ENCODE measurements at places on chromosomes 3 and 15.

- DNase-seq, result no peak
These were observed 8.2 kb downstream of the COPG1 start for GRCh38 chr3:129257609-129258008.

GRCh38 chr3:13332158-13332557 lies 88.0 kb downstream of the NUP210 start:
- DNase-seq, result no peak

- DNase-seq, result no peak
These were observed 126.7 kb downstream of the MYLK start for GRCh38 chr3:123757281-123757940.

DNA sequence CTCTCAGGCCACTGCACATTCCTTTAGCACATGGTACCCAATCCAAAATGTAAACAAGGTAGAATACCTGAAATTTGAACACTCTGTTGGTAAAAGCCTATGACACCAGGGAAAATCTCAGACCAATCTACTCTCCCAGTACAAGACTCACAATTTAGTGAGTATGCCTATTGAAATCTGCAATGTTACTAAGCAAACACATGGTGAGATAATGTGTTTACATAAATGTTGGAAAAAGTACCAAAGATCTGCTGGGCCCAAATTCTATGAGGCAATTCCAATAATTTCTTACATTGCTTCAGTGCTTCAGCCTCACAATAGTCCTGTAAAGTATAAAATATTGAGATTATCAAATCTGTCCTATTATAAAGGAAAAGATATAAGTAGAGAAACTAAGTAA lies 536.1 kb downstream of the PYDC2 start:
- no peak for DNase-seq

DNA sequence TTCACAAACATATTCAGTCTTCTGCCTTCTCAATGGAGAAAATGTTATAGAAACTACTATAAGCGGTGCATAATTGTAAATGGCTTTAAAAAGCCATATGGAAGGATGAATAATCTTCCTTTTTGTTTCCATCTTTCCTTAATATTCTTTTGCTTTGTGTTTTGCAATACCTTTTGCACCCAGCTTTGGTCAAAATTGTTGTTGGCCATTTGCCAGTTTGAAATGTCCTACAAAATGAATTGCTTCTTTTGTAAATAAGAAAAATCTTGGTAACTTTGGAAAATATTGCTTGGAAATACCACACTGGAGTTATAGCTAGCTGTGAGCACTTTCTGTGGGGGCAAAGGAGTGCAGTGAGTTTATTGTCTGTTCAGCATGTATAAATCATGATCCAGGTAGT lies 93.5 kb upstream of the NR2F2 start:
- DNase-seq, result no peak

GRCh38 chr15:52360229-52361203 lies 64.9 kb upstream of the MYO5C start:
- DNase-seq, result no peak

DNA sequence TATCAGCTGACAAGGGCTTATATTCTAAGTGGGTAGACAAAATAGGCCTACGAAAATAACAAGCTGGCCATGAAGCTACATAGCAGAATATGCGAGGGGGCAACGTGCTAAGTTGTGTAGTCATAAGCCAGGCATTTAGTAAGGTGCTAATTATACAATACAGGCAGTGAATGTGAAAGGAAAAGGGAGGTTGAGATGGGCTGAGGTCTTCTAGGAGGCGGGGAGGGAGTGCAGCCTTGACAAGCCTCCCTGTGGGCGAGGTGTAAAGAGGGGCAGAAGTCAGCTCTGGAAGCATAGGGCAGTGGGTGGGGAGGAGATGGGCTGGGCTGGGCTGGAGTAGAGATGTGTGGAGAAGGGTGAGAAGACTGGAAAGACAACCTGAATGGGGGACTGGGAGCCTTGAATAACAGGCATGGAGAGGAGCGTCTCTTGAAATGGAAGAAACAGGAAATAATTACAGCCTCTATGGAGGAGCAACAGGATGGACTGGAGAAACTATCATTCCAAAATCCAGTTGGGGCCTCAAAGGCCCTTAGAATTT lies 1.2 kb downstream of the TIGIT start:
- DNase-seq, result no peak

DNA sequence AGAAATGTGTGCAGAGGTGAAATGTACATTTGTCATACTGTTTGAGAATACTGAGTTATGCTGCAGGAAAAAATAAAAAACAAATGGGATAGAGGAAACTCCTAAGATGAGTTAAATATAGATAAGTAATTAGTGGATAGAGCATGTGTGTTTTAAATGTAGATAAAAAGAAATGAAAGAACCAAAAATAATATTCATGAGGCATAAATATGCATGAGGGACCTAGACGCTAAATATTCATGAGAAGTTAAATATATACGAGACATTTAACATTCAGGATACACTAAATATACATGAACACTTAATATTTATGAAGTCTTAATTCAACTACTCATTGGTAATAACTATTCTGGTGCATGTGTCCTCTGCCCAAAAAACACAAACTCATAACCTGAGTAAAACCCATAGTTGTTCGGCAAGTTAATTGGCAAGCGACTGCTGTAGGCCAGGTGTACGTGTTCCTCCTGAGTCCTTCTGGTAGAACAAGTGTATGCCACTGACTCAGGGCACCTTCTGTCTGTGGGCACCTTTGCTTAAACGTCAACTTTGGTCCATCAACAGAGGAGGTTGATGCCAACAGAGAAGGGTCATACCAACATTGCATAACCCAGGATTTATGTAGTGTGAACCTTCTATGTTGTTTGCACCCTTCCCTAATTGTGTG lies 24.5 kb upstream of the DENND6A start:
- no peak for DNase-seq

- no peak for DNase-seq
These were observed 659.3 kb downstream of the NAALADL2 start for GRCh38 chr3:175518459-175518858.

- no peak for DNase-seq
These were observed 72.1 kb upstream of the TPRG1 start for GRCh38 chr3:189099505-189100290.

DNA sequence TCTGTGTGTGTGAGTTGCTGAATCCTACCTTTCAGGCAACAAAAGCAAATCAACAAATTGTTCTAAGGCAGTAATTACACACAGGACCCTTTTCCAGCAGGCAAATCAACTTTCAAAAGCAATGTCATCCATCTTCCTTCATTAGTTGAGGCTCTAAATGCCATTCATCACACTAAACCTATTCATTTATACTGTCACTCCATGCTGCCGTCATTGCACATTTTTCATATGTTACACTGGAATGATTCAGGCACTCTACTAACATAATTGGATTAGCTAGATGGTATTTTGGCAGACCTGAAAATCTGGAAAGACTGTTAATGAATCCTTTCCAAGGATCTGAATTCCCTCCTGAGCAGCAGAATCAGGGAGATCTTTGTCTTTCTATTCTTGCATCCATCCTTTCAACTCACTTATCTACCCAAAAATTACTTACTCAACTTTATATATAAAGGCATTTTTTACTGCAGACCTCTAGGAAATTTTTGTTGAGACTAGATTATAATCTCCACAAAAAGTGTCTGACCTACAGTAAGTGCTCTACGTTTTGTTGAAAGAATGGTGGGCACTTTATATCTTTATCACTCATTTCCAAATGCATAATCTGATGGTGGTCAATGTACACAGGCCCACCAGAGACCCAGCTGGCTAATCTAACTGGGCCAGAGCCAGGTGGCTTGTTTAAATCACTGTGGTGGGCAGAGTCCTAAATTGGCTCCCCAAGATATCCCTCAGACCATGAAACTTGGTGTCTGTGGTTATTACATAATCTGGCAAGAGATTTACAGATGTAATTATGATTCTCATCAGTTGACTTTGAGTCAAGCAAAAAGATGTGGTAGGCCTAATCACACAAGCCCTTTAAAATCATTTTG lies 25.0 kb downstream of the MIX23 start:
- DNase-seq, result no peak

DNA sequence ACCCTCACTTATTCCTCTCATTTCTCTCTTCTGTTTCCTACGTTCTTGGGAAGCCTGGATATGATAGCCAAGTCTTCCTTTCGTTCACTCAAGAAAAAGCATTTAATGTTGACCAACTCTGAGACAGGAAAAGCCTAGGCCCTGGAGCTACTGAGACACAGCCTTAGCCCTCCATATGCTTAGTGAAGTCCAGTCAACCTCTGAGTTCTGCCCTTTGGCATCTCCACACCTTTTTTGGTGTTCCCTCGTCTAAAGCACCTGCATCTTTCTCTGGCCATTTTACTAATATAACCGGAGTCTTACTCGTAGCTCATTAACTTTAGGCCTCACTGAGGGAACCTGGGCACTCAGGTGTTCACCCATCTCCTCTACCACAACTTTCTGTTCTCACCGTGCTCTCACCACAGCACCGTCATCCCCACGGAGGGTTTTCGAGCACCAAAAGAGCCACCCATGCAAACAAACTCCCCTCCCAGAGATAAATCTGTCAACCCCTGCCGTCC lies 632 bp downstream of the MTHFS start:
- no peak for DNase-seq

DNA sequence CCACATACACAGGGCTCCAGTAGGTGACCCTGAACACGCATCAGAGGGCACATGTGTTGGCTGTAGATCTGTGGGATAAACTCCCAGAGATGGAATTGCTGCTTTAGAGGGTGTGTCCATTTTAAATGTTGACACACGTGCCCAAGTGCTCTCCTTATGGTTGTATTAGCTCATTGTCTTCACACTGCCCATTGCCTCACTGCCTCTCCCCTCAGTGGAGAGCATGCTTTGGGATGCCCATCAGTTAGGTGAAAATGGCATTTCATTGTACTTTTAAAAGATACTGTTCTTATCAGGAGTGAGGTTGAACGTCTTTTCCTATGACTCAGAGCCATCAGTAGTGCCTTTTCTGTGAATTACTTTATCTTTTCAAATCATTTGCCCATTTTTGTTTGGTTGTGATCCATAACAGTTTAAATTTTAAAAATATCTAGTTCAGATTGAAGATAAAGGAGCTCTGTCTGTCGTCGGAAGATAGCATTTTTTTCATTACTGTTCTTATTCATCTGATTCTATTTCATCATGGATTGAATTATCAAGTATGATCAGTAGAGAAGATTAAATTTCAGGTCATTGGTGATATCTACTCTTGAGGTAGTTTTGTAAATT lies 120.7 kb downstream of the CHDH start:
- DNase-seq, result no peak

- no peak for DNase-seq
These were observed 508.6 kb upstream of the IL12A start for GRCh38 chr3:159480046-159480445.

- no peak for DNase-seq
These were observed 1.8 kb downstream of the ATP13A4 start for GRCh38 chr3:193552923-193553322.

DNA sequence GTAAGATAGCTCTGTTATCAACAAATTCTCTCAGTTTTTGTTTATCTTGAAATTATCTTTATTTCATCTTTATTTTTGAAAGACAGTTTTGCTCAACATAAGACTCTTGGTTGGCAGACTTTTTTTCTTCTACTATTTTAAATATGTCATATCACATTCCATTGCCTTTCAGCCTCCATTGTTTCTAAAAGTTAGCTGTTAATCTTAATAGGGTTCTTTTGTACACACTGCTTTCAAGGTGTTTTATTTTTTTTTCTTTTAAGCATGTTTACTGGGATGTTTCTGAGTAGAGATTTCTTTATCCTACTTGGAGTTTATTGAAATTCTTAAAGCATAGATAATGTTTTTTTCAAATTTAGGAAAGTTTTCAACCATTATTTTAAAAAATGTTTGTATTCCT lies 294.6 kb downstream of the STXBP5L start:
- DNase-seq, result no peak

DNA sequence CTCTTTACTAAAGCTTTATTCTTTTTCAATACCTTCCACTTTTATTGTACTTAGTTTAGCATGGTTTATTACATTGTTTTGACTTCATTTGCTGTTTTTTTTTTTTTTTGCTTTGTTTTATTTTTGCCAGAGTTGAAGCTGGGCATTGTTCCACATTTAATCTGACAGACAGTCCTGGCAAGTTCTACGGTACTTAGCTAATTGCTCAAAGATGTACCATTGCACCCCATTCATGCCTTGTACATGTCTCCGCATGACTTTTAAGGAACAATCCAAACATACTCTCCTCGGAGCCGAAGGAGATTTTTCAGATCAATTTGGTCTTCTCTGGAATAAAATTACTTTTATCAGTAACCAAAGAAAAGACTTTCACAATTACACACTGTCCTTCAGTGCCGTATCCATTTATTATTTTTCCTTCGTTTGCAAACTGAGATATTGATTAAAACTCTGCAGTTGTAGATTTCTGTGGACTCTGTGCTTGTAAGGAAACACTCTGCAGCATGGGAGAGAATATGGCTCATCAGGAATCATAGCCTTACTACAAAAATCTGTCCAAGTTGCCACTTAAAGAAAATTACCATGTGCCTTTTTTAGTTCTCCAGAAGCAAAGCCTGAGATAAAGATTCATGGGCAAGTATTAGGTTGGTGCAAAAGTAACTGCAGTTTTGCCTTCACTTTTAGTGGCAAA lies 952.0 kb downstream of the AGBL1 start:
- DNase-seq, result no peak

DNA sequence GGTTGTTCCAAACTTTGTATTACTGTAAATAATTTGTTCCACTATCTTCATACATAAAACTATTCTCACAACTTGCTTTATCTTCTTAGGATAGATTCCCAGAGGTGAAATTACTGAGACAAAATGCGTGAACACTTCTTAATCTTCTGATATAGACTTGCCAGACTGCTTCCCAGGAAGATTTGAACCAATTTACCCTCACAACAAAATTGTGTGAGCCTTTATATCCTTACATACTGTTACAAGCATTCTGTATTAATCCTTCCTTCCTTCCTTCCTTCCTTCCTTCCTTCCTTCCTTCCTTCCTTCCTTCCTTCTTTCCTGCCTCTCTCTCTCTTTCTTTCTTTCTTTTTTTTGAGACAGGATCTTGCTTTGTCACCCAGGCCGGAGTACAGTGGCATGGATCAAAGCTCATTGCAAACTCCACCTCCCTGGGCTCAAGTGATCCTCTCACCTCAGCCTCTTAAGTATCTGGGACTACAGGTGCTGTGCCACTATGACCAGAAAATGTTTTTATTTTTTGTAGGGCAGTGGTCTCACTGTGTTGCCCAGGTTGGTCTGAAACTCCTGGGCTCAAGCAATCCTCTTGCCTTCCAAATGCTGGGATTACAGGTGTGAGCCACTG lies 57.1 kb upstream of the SSR3 start:
- no peak for DNase-seq

GRCh38 chr3:144444061-144444460 lies 472.4 kb downstream of the DIPK2A start:
- DNase-seq, result no peak

GRCh38 chr15:36579792-36580431 lies 486 bp downstream of the CDIN1 start:
- no peak for DNase-seq

GRCh38 chr3:14664170-14664569 lies 10.8 kb upstream of the C3orf20 start:
- DNase-seq, result no peak

- no peak for DNase-seq
These were observed at the start of gene CD96 for GRCh38 chr3:111541911-111542483. Gene CD96, plus strand, starts transcription at chr3:111542197. Its CDS starts 52 bp downstream, at chr3:111542249.

Measured in stimulated activated CD8-positive, alpha-beta memory T cell treated with anti-CD3 and anti-CD28 coated beads, Interleukin-4, amount 100 ng/mL, for 1 hour (primary cell).